ENCODE measurements at places on chromosomes 4 and X. TPM values are rescaled to one million over a fixed set of nuclear protein-coding genes. Genes with fewer than 3 reads are reported as not detected.

The DMRTC1 gene
- 1.4 TPM for total RNA-seq

The TCEAL7 gene
- 67.2 TPM for total RNA-seq

The UGT2A3 gene
- total RNA-seq, result not detected

The CSAG1 gene
- 0.98 TPM for total RNA-seq

The BCORL1 gene
- 14.7 TPM for total RNA-seq

The CLDN34 gene
- total RNA-seq, result not detected

The CXCL13 gene
- total RNA-seq, result not detected

The ZNF630 gene
- 2.8 TPM for total RNA-seq

The ZDHHC15 gene
- 9.4 TPM for total RNA-seq

The CT45A1 gene
- total RNA-seq, result not detected

The GPR143 gene
- total RNA-seq, result not detected

The TSC22D3 gene
- 107 TPM for total RNA-seq

The HTRA3 gene
- total RNA-seq, result 0.64 TPM

The TMPRSS11B gene
- not detected for total RNA-seq

The EXOC1 gene
- 102 TPM for total RNA-seq

The H2BW2 gene
- total RNA-seq, result not detected
